ENCODE measurements at places on chromosomes 11 and 22. TPM values are rescaled to one million over a fixed set of nuclear protein-coding genes. Genes with fewer than 3 reads are reported as not detected.

DNA sequence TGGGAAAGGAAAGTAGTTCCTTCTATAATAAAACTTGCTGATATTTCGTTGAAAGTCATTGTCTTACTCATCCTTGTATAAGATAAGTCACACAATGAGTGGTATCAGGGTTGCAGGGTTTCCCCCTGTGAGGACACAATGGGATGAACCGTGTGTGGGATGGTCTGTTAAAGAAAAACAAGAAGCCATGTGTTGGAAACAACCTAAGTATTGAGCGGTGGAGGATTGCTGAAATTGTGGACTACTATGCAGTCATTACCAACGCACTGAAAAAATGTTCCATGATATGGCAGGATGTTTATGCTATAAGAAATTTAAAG is 28.6 kb downstream of the PTPRJ start:
- no peak overlapping the region for H3K4me3 ChIP-seq
- no peaks in the 10 kb centered on the region for H3K27me3 ChIP-seq
- no peak overlapping the region for H3K27ac ChIP-seq
- H3K4me1 ChIP-seq: no peaks in the 10 kb centered on the region
- no peaks in the 10 kb centered on the region for H3K36me3 ChIP-seq

The GNG3 gene
- total RNA-seq: 1.4 TPM

DNA sequence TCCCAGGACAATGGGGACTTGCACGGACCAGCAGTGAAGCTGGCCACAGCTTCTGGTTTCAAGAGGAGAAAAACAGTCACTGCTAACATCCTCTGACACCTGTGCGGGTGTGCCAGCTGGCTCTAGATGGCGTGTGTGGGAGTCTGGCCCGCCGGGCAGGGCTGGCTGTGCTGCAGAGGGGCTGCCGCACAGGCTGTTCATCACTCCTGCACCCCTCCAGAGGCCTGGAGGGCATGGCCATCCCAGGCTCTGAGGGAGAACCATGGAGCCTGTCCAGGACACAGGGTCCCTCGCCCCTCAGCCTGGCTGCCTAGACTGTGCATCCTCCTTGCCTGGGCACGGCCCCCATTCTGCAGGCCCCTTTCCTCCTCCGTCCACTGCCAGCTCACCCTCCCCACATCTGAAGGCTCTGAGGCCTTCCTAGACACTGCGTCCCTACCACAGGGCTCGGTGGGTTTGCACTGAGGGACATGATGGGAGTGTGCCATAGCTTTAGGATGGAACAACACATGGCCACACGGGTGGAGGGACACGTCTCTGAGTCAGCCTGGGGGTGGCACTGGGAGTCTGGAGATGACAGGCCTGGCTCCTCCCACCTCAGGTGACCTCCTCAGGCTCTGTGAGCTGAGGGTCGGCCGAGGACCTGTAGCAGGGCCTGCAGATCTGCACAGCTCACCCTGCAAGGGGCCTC is 42.1 kb upstream of the GNB1L start:
- no peaks in the 10 kb centered on the region for H3K4me1 ChIP-seq
- H3K27ac ChIP-seq: no peak overlapping the region
- DNase-seq: no peak
- H3K4me3 ChIP-seq: no peak overlapping the region

- peaks cover 9% of the 10 kb centered on the region for H3K27me3 ChIP-seq
- DNase-seq: no peak
- H3K36me3 ChIP-seq: no peaks in the 10 kb centered on the region
- no peak overlapping the region for H3K4me3 ChIP-seq
- H3K27ac ChIP-seq: no peak overlapping the region
These were observed 219.9 kb downstream of the HIPK3 start for GRCh38 chr11:33476945-33477606.

DNA sequence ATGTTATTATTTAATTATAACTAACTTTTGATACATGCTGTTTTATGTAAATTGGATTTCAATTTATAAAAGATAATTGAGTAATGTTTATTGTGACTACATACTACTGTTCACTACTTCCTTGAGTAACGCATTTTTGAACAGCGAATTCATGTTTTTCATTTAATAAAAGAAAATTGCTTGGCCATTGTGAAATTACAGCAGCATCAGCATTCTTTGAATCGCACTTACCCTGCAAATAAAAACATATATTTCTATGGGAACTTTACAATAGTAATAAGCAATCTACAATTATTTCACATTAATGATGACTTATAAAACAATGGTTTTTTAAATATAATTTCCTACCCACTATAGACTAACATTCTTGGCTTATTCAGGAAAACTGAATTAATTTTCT is 20.3 kb downstream of the OR5J2 start:
- H3K27me3 ChIP-seq: no peaks in the 10 kb centered on the region
- H3K4me1 ChIP-seq: no peaks in the 10 kb centered on the region
- no peaks in the 10 kb centered on the region for H3K36me3 ChIP-seq
- H3K27ac ChIP-seq: no peak overlapping the region
- no peak overlapping the region for H3K4me3 ChIP-seq

GRCh38 chr11:11969380-11970215 is 38.8 kb downstream of the DKK3 start:
- no peak overlapping the region for H3K4me3 ChIP-seq
- peaks cover 30% of the 10 kb centered on the region for H3K4me1 ChIP-seq
- no peaks in the 10 kb centered on the region for H3K36me3 ChIP-seq
- no peaks in the 10 kb centered on the region for H3K27me3 ChIP-seq

- H3K27me3 ChIP-seq: no peaks in the 10 kb centered on the region
- no peak for DNase-seq
- no peak overlapping the region for H3K27ac ChIP-seq
- no peak overlapping the region for H3K4me3 ChIP-seq
These were observed 44.9 kb downstream of the OR4C46 start for GRCh38 chr11:54558919-54559318.

The OVOL1 gene
- total RNA-seq: not detected

GRCh38 chr11:56782167-56782847 is 33.8 kb upstream of the OR9G4 start:
- no peaks in the 10 kb centered on the region for H3K27me3 ChIP-seq
- no peak overlapping the region for H3K4me3 ChIP-seq
- H3K27ac ChIP-seq: no peak overlapping the region
- no peak for DNase-seq
- H3K36me3 ChIP-seq: no peaks in the 10 kb centered on the region

DNA sequence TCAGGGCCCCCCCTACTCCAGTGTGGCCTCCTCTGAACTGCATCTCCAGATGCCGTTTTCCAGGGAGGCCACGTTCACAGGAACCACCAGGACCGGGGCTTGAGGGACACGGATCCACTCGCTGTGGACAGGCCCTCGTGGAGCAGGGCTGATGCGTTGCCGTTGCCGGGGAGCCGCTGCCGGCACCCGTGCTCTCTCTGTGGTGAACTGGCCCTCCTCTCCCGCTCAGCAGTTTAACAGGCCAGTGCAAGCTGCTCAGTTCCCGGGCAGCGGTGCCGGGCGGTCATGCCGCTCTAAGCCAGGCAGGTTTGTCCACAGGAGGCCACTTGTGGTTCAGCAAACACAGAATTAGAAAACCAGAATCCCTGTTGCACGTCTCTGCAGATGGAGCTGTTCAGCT is 301.6 kb downstream of the TBC1D22A start:
- no peaks in the 10 kb centered on the region for H3K36me3 ChIP-seq
- peaks cover 4% of the 10 kb centered on the region for H3K4me1 ChIP-seq
- no peak overlapping the region for H3K4me3 ChIP-seq
- H3K27me3 ChIP-seq: no peaks in the 10 kb centered on the region
